ENCODE measurements at places on chromosomes 3 and 15. TPM values are rescaled to one million over a fixed set of nuclear protein-coding genes. Genes with fewer than 3 reads are reported as not detected.

GRCh38 chr15:84737005-84737404, 11.4 kb upstream of the ZNF592 start:
- no peak for DNase-seq

GRCh38 chr3:141429371-141430035, 57.3 kb upstream of the RASA2 start:
- DNase-seq, result no peak

- DNase-seq, result no peak
Measured at GRCh38 chr15:69553686-69554085, 101.1 kb downstream of the RPLP1 start.

- DNase-seq, result no peak
Measured at GRCh38 chr3:130814691-130815472, 68.3 kb upstream of the PIK3R4 start.

DNA sequence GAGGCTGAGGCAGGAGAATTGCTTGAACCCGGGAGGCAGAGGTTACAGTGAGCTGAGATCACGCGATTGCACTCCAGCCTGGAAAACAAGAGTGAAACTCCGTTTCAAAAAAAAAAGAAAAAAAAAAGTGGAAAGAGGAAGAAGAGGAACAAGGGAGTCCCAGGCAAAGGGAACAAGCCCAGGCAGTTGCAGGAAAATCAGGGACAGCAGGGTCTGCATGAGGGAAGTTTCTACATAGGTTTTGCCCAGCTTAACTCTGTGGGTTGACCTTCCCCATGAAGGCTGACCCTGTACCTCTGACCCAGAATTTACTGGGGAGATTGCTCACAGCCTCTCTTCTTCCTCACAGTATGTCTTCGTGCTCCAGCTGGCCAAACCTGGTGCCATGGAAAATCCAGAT, 12.3 kb downstream of the RBP1 start:
- no peak for DNase-seq

GRCh38 chr15:29233566-29233965, 36.1 kb downstream of the NSMCE3 start:
- no peak for DNase-seq

GRCh38 chr15:56759450-56759845, 26.1 kb upstream of the ZNF280D start:
- no peak for DNase-seq

DNA sequence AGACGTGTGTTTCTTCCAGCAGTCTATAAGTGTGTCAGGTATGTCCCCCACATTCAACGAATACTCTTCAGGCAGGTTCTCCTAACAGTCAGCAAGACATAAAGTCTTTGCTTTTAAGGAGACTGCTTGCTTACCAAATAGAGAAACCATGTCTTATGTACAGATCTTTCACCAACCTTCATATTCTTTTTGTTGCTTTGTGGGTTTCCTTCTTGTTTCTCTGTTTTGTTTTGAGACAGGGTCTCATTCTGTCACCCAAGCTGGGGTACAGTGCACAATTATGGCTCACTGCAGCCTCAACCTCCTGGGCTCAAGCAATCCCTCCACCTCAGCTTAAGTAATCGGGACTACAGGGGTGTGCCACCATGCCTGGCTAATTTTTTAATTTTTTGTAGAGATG, 14.3 kb downstream of the DYNC1LI1 start:
- DNase-seq, result no peak

DNA sequence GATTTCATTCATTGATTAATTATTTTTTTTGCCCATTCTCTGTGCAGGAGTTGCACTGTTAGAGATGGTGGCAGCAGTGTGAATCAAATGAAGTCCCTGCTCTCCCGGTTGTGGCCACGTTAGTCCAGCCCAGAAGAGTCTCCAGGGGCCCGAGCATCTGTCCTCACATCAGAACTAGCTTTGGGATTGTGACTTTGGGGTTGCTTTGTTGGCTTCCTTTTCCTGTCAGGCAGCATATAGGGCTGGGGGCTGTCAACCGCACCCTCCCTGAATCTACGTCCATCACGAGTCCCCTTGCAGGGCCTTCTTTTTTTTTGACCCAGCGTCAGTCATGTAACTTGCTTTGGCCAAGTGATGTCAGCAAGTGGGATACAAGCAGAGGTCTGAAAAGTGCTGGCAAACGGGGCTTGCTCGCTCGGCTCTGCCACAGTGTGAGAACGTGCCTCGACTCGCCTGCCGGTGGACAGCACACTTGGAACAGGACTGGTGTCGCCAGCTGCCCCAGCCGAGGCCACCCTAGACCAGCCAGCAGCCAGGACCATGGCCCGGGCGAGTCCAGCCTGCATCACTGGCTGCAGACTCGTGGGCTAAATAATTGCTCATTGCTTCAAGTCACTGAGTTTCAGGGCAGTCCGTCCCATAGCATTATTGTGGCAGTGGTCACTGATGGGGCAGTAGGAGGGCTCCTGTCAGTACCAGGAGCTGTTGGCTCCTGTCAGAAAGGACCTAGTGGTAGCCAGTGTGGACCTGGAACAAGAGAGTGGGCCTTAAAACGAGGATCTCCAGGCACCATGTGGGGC, 151.6 kb upstream of the MEF2A start:
- peak; percentile 16 for DNase-seq

DNA sequence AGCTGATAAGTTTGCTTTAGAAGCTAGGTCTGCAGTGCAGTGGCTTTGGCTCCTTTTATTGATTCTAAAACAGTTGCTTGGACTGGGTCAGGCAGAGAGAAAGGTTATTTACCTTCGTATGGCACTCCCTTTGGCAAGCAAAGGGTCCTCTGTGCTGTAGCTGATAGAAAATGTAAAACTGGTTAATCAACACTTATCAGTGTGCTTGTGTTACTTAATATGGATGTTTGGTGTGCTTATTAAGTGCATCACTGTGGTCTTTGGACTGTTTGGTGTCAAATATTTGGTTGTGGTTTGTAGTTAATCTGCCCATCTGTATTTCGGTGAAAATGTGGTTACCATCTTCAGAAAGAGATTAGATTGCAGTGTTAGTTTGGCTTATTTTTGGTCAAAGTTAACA, 16.0 kb downstream of the UBE2E2 start:
- DNase-seq, result no peak

- DNase-seq, result peak; percentile 34
Measured at GRCh38 chr3:84904816-84905555, 53.8 kb upstream of the CADM2 start.

GRCh38 chr3:66037986-66038369, 740 bp downstream of the MAGI1 start:
- DNase-seq, result peak; percentile 65

DNA sequence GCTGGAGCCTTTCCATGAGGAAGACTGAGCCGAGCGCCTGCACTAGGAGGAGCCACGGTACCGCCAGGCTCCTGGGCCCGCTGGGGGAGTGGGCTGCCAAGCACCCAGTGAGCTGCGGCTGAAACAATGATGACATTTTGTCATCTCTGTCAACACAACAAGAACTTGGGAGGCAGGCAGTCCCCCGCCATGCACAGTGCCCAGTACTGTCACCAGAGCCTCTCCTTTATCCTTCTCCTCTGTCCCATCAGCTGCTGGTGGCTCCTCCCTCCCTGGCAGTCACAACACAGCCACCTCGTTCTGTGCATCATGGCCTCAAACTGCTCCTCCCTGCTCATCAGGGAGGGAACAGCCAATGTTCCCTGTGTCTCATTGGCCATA, 34.0 kb upstream of the PCSK6 start:
- DNase-seq, result peak; percentile 41

GRCh38 chr15:94417501-94418293, 186.3 kb downstream of the MCTP2 start:
- no peak for DNase-seq

GRCh38 chr3:153192327-153192726, 30.3 kb downstream of the RAP2B start:
- DNase-seq, result no peak

GRCh38 chr3:119628390-119628789, 30.7 kb downstream of the PLA1A start:
- DNase-seq, result no peak

Gene KLHL6
- 0.33 TPM for total RNA-seq

Gene PRR20G
- total RNA-seq, result not detected

Gene TLR9
- total RNA-seq, result not detected

Gene CCR8
- not detected for total RNA-seq

Gene CILP
- not detected for total RNA-seq

Gene ISL2
- total RNA-seq, result not detected

Gene MESP2
- 2.0 TPM for total RNA-seq

Gene ITGA11
- total RNA-seq, result 0.03 TPM

Gene CLDN16
- 0.96 TPM for total RNA-seq

Measured in H7 (cell line).